Regular cardiac myocyte (primary cell): ENCODE measurements at places on chromosomes 2 and 18. TPM values are rescaled to one million over a fixed set of nuclear protein-coding genes. Genes with fewer than 3 reads are reported as not detected.

The SLC8A1 gene
- total RNA-seq = 84.4 and 131 TPM in 2 replicates

The CHST9 gene
- total RNA-seq = under 0.01 TPM in 2 replicates

The NGEF gene
- 0.28 and 1.9 TPM in 2 replicates for total RNA-seq

The OTOS gene
- total RNA-seq = not detected in 2 replicates

The TIGD1 gene
- 2.7 and 3.7 TPM in 2 replicates for total RNA-seq

The NOTO gene
- not detected in 2 replicates for total RNA-seq

The SCYGR2 gene
- total RNA-seq = not detected in 2 replicates

The POTEE gene
- not detected in 2 replicates for total RNA-seq

The UBXN2A gene
- 12.5 and 15.2 TPM in 2 replicates for total RNA-seq

The BMP10 gene
- not detected in 2 replicates for total RNA-seq

The TCF7L1 gene
- total RNA-seq = 1.3 and 2.3 TPM in 2 replicates

The CHRND gene
- total RNA-seq = not detected in 2 replicates

The ANKRD12 gene
- total RNA-seq = 33.7 and 92.7 TPM in 2 replicates

The ALPI gene
- not detected in 2 replicates for total RNA-seq
